AG04450 (cell line): ENCODE measurements at places on chromosomes 16 and 17.

- DNase-seq: no peak
Observed at GRCh38 chr16:77165006-77165405, 26.0 kb upstream of the MON1B start.

GRCh38 chr16:30787613-30788378 is 791 bp upstream of the ZNF629 start:
- DNase-seq: no peak

DNA sequence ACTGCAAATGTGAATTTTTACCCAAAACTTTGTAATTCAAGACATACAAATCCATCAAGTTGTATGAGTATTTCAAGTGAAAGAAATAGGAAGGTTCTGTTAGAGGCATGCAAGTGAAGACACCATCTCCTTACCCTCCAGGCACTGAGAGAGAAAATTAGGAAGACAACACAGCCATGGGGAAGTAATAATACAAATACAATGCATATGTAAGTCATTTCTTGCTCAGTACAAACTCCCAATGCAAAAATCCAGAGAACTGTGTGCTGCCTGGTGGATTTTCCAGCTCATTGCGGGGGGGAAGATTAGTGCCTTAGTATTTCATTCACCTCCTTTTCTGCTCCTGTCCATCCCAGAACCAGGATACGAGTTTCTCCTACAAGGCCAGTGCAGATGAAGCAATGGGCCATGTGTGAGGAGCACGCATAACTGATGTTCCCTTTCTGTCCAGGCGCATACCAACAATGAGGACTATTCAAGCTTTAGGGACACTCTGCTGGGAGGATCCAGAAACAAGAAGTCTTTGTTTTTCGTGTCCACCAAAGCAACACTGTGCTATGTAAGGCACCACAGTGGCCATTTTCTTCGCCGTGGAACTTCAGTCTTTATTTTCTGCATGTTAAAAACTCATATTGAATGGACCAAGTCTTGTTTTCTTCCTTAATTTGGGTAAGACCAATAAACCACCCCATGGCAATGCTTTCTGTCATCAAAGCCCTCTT is 143.7 kb upstream of the RCVRN start:
- DNase-seq: no peak

DNA sequence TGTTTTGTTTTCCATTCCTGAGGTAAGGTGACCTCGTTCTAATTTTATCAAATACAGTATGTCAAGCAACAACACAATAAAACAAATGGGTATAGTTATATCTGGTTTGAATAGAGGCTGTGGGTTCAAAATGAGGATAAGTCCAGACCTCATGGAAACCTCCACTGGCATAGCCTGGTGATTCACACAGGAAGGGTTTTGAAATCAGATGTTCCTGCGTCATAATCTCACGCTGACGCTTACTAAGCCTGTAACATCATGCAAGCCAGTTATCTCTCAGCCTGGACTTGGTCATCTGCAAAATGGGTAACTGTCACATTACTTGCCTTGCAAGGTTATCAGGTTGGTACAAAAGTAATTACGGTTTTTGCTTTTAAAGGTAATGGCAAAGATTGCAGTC is 1056.3 kb upstream of the EEF2KMT start:
- no peak for DNase-seq

DNA sequence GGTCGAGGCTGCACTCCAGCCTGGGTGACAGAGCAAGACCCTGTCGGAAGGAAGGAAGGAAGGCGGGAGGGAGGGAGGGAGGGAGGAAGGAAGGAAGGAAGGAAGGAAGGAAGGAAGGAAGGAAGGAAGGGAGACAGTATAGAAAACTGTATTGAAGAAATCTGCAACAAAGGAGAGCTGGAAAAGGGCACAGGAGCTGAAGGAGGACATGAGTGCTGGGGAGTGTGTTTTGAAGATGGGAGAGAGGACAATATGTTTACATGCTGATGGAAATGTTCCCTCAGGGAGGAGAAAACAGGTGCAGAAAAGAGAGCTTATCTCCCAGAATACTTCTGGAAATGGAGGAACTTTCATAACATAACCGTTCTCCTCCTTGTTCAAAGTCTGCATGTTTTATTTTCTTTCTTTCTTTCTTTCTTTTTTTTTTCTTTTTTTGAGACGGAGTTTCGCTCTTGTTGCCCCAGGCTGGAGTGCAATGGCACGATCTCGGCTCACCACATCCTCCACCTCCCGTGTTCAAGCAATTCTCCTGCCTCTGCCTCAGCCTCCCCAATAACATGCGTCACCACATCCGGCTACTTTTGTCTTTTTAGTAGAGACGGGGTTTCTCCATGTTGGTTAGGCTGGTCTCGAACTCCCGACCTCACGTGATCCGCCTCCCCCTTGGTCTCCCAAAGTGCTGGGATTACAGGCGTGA is 2.7 kb upstream of the HAP1 start:
- no peak for DNase-seq

- no peak for DNase-seq
Observed at GRCh38 chr16:76622876-76623275, 345.7 kb downstream of the CNTNAP4 start.

GRCh38 chr16:19817875-19818274 is 66.8 kb downstream of the GPRC5B start:
- DNase-seq: no peak

DNA sequence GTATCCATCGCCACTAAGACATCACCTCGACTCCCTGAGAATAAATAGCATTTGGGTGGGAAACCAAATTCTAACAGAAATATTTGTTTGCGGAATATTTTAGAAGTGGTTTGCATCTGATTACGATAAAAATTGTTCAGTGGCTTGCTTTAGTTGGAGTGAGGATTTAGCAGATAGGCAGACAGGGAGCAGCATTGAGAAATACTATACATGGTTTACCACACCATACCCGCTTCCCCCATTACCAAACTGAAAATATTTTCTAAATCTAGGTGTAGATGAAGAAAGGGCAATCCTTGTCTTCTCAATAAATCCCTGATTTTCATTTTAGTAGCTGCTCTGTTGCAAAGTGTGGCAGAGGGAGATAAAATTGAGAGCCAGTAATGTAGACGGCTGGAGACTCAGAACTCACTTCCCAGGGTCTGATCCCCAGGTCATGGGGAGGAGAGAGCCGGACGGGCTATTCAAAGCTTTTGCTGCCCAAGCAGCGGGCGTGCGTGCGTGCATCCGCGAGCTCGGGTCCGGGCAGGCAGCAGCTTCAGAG is 808 bp upstream of the BAHCC1 start:
- no peak for DNase-seq

DNA sequence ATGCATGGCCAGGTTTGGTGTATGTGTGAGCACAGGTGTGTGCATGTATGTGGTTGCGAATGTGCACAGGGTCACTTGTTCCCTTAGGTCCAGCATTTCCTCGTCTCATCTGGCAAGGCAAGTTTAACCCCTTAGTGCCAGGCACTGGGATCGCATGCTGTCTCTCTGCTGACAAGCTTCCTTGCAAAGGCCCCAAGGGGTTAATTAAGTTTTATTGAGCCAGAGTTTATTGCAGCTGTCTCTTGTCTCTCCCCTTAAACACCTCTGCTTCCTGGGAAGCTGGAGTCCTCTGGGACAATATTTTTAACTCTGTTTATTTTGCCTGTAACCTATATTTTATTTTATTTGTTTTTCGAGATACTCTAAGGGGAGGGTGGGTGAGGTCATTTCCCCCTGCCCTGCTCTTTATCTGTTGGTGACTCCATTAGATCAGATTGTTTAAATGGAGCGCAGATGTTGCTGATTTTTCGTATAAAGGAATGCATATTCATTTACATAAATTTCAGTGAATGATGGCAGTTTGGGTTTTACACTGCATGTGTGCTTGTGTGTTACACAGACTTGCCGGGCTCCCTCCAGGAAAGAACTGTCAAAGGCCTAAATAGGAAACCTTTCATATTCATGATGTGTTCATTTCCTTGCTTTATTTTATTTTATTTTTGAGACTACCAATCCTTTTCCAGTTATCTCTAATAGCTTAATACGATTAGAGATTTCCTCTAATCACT is 99.7 kb downstream of the CBLN1 start:
- DNase-seq: no peak

- DNase-seq: no peak
Observed at GRCh38 chr17:53791551-53791950, 31.2 kb upstream of the KIF2B start.

GRCh38 chr16:74064120-74064735 is 232.4 kb upstream of the PSMD7 start:
- DNase-seq: no peak

GRCh38 chr16:66810391-66810790 is 9.0 kb upstream of the TERB1 start:
- DNase-seq: no peak

DNA sequence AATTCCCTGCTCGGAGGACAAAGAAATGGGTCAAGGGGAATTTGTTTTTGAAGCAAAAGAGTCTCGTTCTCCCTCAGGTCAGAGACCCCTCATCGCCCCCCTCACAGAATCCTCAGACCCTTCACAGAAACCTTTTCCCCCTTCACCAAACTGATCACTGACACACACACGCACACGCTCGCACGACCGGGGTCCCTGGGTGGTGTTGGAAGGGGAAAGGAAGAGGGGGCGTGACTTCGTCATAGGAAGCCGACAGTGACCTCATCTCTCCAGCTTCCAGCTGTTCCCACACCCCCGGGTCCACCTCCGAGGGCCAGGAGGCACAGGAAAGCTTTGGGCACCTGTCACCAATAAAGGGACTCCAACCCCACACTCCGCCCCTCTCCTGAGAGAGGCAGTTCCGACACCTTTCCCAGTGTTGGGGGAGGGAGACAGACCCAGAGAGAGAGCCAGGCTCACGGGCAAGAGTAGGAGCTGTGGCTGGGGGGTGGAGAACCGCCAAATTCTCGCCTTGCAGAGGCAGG is 1.2 kb downstream of the ASGR1 start:
- no peak for DNase-seq

DNA sequence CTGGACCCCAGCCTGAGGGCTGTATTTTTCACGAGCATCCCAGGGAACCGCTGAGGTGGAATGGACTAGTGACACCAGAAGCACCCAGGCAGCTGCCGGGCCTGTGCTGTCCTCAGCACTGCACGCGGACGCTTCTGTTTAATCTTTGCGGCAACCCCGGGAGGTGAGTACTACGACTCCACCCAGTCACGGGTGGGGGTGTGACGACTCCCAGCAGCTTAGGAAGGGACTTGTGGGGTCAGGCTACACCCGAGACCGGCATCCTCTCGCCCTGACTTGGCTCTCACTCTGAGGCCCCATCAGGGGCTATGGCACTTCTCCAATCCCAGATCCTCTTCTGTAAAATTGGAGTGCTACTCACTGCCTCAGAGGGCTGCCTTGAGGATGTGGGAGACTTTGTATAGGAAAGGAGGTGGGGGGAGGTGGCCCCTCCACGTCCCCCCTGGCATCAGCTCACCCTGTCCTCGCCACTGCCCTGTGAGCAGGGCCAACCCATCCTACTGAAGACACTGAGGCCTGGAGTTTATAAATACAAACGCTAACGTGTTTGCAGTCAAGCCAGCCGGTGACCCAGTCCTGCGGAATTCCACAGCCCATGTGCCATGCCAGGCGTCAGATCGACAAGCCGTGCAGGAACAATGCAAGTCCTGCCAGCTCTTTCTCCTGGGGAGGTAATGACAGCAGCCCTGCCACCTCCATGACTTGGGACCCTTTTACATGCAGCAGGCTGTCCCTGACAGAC is 44.4 kb downstream of the PPL start:
- no peak for DNase-seq

GRCh38 chr17:9291912-9292560 is 270.7 kb downstream of the NTN1 start:
- DNase-seq: peak; percentile 8

- DNase-seq: no peak
Observed at GRCh38 chr17:4165301-4166010, 22.5 kb downstream of the CYB5D2 start.

GRCh38 chr16:17301593-17302135 is 169.1 kb downstream of the XYLT1 start:
- no peak for DNase-seq

GRCh38 chr17:3843935-3844516 is 2.0 kb downstream of the NCBP3 start:
- no peak for DNase-seq

DNA sequence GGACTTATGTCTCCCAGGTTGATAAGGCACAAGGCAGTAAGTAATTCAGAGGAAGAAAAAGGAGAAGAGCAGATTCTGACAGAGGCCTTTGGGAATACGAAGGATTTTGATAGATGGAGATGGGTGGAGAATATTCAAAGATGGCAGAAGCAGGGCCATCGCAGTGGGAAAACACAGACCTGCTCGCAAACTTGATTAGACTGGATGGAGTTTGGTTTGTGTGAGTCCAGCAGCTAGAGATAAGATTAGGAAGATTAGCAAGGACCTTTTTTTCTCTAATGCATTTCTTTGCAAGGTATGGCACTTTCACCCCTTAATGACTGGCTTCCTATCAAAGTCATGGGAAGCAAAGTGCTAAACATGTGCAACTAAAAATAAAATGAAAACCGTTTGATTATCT is 196.7 kb downstream of the FTO start:
- DNase-seq: no peak

DNA sequence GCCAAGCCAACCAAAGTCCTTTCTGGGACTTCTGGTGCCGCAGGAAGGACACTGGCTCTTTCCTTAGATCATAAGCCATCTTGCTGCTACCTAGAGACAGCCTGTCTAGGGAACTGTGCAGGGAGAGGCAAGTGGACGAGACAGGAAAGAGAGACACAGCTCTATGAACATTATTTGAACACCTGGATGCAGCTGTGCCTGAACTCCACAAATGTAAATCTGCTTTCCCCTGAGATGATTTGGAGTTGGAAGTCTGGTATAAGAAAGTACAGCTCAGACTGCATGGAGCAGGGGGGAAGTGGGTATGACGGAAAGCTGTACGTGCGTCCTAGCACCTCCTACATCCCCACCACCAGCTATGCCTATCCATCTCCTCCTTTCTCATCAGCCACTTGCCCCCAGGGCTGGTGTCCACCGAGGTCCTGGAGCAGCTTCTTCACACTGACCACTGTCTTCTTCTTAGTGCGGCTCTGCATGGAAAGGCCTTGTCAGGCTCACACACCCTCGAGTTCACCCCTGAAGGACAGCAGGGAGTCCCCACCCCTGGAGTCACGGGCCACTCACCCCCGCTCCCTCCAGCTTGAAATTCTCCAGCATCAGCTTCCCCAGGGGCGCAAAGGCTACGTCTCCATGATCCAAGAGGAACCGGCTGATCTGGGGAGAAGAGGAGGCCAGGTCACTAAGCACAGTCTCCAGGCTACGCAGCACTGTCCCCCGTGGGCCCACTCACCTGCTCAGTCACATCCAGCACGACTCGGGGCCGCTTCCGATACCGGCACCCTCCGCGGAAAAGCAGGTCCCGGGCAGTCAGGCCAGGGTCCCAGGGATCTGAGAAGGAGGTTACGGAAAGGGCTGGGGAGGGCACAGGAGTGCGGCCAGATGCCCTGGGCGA is 3.9 kb downstream of the TAF1C start:
- DNase-seq: no peak

- no peak for DNase-seq
Observed at GRCh38 chr17:63836811-63837210, 5.7 kb downstream of the SMARCD2 start.

DNA sequence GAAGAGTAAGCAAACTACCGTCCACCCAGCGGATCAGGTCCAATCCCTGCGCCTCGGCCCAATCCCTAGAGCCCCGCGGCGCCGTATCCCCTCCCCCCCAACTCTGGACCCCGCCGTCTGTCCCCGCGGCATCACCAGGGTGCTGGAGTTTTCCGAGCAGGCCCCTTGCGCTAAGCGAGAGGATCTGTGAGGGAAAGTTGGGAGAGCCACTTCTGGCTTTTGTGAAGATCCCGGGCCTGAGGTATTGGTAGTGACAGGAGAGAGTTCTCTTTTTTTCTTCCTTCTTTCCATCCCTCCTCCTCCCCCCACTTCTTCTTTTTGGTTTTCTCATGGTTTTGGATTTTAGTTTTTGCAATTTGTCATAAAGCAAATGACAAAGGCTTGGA is 3.5 kb upstream of the DLX4 start:
- no peak for DNase-seq
